ENCODE measurements at places on chromosomes 3 and 15. TPM values are rescaled to one million over a fixed set of nuclear protein-coding genes. Genes with fewer than 3 reads are reported as not detected.

DNA sequence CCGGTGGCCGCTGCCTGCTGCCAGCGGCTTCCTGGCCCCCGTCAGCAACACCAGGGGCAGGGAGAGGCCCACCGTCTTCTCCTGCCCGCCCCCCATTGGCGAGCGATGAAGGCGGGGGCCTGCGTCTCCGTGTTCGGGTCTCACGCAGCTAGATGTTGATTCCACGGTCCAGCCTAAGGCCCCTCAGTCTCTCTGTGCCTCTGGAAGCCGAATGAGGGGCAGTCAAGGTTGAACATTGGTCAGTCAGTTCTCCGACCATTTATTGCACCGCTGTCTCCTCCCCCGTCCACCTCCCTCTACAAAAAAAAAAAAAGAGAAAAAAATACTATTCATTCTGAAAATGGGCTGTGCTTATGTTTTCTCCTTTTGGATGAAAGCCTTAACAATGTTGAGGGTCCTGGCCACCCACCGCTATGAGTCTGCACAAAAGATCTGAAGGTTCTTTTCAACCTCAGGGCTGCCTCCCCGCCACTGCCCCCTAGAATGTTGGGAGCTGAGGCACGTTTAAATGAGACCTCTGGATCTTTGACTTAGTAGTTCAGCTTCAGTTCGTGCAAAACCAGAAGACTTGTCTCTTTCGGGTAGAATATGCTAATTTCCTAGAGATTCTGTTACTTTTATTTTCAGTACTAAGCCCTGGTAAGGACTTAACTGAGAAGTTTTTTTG lies 736 bp downstream of the IREB2 start:
- ATAC-seq: peak; percentile 11

- ATAC-seq: peak; percentile 55
These were observed 463 bp downstream of the TERC start for GRCh38 chr3:169764312-169764881.

Gene SLC41A3
- 33.1 TPM for total RNA-seq

Gene P2RY1
- 0.11 TPM for total RNA-seq

Gene TPRA1
- total RNA-seq: 32.5 TPM

DNA sequence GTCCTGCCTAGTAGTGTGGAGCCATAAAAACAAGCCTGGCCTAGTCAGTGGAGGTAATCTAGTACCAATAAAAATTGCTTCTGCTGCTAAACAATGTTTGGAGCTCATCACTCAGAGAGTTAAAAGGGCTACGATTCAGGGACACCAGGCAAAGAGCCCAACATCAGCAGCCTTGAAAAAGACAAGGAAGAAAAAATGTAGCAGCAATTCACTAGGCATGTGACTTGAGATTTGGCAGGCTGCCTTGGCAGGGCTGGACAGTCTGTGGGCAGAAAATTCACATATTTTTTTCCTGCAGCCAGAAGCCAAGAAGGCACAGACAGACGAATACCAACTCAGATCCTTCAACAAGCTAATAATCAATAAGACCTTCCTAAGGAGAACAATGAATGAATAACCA lies 47.2 kb downstream of the IGSF11 start:
- no peak for ATAC-seq

Gene TM4SF1
- total RNA-seq: 0.32 TPM

- ATAC-seq: no peak
These were observed 146.6 kb upstream of the P2RY1 start for GRCh38 chr3:152688313-152688712.

Gene PPP1R14D
- total RNA-seq: not detected

Gene NDUFB4
- total RNA-seq: 229 TPM
